Stimulated activated CD4-positive, alpha-beta T cell treated with anti-CD3 and anti-CD28 coated beads, Interleukin-2, amount 100 ng/mL, for 4 hours (primary cell): ENCODE measurements at places on chromosomes 2 and 18.
A peak's percentile ranks its signal among the peaks of the same experiment; 100 is the strongest.

DNA sequence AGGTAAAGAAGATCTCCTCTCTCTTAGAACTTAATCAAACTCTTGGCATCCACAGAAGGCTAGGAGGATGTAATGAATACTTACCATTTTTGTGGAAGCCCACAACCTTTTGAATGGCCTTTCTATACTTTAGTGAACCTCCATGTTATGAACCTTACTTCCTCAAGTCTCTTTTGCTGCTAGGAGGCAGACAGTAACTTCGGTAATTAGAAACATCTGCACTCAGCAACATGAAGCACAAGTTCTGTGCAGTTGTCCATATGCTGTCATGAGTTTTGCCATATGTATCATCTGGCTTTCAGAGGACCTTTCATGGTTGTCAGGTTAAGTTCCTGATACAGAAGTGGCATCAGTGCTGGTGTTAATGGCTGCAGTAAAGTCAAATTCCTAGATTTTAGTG, 50.4 kb downstream of the PDK1 start:
- DNase-seq, result no peak

DNA sequence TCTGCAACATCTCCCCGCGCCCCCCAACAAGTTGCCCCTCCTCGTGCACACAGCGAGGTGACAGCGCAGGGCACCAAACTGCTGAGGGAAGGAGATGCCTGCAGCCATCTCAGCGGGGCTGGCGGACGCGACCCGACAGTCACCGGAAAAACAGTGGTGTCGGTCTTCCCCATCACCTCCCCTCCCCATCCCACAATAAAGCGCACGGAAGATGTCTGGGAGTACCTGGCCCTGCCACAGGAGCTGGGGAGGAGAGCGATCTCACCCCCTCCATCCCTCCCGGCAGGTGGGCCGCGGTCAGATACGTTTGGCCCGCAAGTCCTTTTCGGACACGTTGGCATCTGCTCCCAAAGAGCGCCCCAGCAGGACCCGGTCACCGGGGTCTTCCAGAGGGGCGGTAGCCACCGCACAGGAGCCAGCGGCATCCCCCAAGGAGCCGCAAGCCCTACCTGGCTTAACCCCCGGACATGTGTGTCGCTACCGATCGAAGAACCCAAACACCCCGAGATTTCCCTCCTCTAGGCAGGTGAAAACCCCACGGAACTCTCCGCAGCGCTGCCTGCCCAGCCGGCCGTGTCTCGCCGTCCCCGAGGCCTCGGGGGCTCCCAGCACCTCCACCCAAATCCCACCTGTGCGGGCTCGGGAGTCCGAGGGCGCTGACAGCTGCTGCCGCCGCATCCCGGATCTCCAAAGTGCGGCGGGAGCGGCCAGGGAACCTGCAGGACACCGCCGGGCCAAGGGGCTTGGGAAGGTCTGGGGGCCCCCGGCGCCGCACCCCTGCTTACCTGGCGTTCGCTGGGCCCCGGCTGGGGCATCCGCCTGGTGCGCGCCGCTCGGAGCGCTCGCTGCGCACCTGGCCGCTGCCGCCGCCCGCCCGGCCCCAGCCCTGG, 657 bp downstream of the ATP8B1 start:
- DNase-seq, result no peak

DNA sequence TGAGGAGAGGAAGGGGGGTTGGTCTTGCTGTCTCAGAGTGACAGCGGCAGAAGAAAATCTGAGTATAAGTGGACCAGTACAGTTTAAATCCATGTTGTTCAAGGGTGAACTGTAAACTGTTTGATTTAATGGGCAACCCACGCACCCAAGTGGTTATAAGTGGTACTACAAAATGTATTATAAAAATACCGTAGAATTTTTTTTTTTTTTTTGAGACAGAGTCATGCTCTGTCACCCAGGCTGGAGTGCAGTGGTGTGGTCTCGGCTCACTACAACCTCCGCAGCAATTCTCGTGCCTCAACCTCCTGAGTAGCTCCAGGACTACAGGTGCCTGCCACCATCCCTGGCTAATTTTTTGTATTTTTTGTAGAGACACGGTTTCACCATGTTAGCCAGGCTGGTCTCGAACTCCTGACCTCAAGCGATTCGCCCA, 2.1 kb upstream of the CHCHD5 start:
- peak; percentile 24 for DNase-seq

GRCh38 chr2:154470376-154470775, 228.1 kb upstream of the KCNJ3 start:
- no peak for DNase-seq

DNA sequence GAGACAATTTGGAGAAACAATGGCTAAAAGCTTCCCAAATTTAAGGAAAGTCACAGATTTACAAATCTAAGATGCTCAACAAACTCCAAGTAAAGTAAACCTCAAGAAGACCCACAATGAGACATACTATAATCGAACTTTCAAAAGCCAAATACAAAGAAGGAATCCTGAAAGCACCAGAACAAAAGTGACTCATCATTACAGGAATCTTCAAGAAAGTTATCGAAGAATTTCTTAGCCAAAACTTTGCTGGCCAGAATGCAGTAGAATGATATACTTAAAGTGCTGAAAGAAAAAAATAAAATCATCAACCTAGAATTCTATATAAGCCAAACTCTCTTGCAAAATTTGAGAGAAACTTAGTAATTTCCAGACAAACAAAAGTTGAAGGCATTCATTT, 106.5 kb upstream of the TMEM200C start:
- DNase-seq, result no peak

- DNase-seq, result peak; percentile 73
Measured at GRCh38 chr2:74457549-74458131, 598 bp upstream of the WBP1 start.

GRCh38 chr2:79700651-79701050, 187.8 kb downstream of the CTNNA2 start:
- DNase-seq, result no peak

DNA sequence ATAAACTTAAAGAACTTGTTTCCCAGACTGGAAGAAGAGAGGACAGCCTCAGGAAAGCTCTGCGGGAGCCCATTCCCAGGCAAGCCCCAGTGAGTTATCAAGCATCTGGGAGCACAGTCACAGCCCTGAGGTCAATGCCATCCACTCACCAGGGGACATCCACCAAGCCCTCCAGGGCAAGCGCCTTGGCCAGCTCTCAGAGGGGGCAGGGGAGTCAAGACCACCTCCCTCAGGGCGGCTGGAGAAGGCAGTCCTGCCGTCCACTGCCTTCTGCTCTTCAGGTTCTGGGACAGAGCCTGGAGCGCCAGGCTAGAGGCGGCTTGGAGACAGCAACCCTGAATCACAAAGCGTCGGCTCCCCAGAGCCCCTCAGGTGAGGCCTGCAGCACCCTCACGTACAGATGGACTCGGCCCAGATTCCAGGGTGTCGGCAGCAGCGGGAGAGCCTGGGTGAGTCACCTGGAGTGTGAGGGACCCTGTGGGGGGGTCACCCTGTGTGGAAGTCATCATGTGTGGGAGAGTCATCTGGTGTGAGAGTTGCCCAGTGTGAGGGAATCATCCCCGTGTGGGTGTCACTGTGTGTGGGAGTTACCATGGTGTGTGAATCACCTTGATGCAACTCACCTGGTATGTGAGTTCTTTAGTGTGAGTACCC, 100.9 kb upstream of the TEX51 start:
- DNase-seq, result peak; percentile 11

DNA sequence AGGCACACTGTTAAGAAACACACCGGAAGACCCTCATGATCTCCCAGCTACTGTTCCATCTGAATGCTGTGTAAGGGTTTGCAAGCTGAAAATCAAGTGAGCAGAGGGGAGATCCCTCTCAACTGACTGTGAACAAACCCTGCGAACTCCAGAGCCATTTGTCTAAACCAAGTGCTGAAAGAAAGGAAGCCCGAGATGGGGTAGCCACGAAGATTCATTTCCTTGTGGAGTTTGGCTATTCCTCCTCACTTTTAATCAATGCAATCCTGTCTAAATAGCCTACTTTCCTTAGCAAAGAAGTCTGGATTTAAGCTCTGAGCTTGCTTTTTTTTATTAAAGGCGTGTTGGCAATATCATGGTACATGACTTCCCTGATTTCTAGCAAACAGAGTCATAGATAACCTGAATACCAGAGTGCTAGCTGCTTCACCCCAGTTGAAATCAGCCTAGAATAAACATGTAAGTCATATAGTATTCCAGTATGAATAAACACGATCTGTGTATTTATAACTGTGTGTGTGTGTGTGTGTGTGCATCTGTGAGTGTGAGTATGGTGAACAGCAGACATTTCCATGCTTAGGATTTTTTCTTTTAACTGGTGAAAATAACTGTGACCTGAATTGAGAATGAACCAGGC, 365.2 kb downstream of the ZNF521 start:
- no peak for DNase-seq

GRCh38 chr2:134175834-134176233, 78.0 kb upstream of the MGAT5 start:
- DNase-seq, result no peak

DNA sequence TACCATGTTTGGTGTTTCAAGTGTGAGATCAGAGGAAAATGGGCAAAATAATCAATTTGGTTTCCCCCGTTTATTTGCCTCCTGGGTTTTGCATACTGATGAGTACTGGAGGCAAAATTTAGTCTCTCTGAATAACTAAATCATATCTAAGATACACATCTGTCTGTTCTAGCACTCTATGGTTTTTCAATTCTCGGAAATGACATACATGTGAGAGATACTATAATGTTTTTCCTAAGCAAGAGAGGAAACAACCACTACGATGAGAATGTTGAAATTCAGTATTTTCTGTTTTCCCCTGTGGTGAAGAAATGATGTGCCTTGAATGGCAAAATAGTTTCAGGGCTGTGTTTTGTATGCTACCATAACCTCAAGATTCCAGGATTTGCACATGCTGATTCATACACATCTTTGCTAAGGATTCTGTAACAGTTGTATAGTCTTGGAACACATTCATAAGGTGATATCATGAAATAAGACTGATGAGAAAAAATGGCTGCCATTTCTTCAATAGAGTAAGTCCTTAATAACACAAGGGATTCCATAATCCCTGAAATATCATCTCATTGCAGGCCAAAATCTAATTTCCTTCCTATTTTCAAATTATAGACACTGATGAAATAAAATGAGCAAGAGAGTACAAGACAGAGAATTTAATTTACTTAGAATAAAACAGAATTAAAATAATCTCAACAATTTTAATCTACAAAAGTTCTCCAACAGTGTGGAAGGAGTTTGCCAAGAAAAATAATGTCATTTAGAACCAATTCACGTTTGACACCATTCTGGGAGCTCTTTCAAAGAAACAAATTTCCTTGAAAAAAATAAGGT, 316.6 kb downstream of the FIGN start:
- DNase-seq, result no peak

DNA sequence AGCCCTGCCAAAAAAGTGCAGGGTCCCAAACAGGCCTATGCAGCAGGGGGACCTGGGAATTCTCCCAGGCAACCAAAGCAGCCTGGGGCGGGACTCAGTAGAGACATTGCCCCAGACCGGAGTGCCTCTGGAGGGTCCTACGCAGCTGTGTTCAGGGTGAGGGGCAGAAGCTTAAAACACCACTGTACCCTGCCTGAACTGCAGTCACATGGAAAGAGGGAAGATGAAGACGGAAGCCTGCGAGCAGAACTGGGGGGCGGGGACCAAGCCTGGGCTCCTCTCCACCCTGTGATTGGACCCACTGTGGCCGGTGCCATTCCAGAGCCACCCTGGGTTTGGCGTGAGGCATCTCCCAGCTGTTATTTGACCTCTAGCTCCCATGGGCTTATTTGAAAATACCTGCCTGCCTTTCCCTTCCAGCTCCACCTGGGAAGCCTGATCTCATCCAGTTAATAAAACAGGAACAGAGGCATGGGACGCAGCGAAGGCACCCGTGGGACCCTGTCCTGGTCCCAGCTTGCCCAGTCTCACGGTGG, 183.1 kb downstream of the SMAD2 start:
- DNase-seq, result no peak

GRCh38 chr2:23378496-23378895, 6.5 kb upstream of the KLHL29 start:
- DNase-seq, result no peak

DNA sequence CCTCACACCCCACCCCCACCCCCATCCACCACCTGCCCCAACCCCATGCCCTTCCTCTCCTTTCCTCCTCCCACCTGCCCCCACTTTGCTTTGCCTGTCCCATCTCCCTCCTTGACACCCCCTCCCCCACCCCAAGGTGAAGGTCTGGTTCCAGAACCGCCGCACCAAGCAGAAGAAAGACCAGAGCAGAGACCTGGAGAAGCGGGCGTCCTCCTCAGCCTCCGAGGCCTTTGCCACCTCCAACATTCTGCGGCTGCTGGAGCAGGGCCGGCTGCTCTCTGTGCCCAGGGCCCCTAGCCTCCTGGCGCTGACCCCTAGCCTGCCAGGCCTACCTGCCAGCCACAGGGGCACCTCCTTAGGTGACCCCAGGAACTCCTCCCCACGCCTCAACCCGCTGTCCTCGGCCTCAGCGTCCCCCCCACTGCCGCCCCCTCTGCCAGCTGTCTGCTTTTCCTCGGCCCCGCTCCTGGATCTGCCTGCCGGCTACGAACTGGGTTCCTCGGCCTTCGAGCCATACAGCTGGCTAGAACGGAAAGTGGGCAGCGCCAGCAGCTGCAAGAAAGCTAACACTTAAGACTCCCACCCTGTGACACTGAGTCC, 3.0 kb upstream of the ATP6V1B1 start:
- DNase-seq, result no peak

DNA sequence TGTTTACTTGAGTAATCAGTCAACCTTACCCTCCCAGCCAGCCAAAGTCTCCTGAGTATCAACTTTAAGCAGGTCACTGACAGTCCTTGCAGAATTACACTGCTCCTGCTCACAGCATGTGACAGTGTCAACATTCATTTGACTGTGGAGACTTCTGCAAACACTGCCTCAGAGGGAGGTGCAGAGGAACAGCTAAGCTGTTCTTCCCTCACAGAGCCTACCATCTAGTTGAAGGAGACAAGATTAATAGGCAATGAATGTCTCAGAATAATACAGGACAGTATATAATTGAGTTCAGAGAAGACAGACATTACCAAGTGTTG, 11.9 kb downstream of the SLC14A2 start:
- DNase-seq, result no peak

- DNase-seq, result no peak
Measured at GRCh38 chr2:205936446-205936845, 149.5 kb downstream of the INO80D start.

DNA sequence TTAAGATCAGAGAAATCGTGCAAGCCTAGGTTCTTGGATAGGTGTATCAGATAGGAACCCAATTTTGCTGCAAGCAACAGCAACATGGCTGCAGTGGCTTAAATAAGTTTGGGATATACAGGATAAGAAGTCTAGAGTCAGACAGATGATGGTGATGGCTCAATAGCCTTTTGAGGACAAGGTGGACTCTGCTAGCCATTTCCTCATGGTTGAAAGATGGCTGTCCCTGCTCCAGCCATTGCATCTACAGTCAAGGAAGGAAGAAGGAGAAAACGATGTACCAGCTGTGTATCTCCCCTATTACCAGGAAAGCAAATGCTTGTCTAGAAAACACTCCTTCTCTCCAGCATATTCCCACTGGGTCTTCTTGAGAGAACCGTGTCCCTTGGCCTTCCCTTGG, 30.1 kb upstream of the CAB39 start:
- no peak for DNase-seq

GRCh38 chr2:68799140-68800026, 64.8 kb downstream of the ARHGAP25 start:
- DNase-seq, result no peak
